ENCODE measurements at places on chromosomes 13 and 19. TPM values are rescaled to one million over a fixed set of nuclear protein-coding genes. Genes with fewer than 3 reads are reported as not detected.

RNF113B gene
- total RNA-seq, result not detected

EBI3 gene
- 15.6 TPM for total RNA-seq

CEACAM7 gene
- total RNA-seq, result not detected

R3HDM4 gene
- 176 TPM for total RNA-seq

ZNF230 gene
- total RNA-seq, result 16.8 TPM

CCNE1 gene
- 2.5 TPM for total RNA-seq

KRTDAP gene
- total RNA-seq, result not detected

RFPL4A gene
- not detected for total RNA-seq

TEX101 gene
- total RNA-seq, result not detected

CEACAM3 gene
- total RNA-seq, result not detected

IQCN gene
- total RNA-seq, result 63.6 TPM

CACNG7 gene
- total RNA-seq, result not detected

ICAM5 gene
- total RNA-seq, result 0.54 TPM

NTN5 gene
- 2.5 TPM for total RNA-seq

ATP7B gene
- 0.91 TPM for total RNA-seq

SLC8A2 gene
- total RNA-seq, result not detected

OR7C1 gene
- total RNA-seq, result not detected

FCER2 gene
- total RNA-seq, result 16.3 TPM

ZNF558 gene
- 35.7 TPM for total RNA-seq

All from B cell (primary cell).